Stimulated activated CD8-positive, alpha-beta memory T cell treated with anti-CD3 and anti-CD28 coated beads, Interleukin-12 subunit alpha, Interleukin-12 subunit beta, amount 100 ng/mL, for 1 hour (primary cell): ENCODE measurements at places on chromosomes 1 and 21.

DNA sequence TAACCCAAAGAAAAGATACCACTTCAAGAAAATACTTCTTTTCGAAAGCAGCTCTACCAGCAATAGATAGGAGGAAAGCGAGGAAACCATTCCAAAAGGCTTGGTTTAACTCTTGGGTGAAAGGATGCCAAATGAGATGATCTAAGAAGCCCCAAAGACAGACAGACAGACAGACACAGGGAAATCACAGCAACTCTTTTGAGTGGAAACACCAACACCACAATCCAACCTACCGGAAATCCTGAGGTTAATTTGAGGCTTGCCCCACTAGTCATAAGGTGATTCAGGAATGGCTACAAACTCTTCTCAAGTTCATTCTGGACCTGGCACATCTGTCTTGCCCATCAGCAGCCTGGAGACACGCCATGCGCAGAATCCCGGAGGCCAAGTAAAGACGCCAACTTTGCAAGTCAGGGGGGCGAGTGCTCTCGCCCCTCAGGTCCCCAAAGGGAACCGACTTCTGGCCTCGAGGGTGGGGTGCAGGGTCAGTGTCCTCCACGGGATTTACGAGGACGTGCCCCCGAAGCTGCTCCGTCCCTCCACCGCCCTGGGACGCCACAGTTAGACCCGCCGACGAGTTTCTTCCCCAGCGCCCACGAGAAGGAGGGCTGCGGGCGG, 778 bp downstream of the EVI5 start:
- DNase-seq, result peak; percentile 3

GRCh38 chr21:40851749-40852148, 4.8 kb upstream of the DSCAM start:
- DNase-seq, result no peak

DNA sequence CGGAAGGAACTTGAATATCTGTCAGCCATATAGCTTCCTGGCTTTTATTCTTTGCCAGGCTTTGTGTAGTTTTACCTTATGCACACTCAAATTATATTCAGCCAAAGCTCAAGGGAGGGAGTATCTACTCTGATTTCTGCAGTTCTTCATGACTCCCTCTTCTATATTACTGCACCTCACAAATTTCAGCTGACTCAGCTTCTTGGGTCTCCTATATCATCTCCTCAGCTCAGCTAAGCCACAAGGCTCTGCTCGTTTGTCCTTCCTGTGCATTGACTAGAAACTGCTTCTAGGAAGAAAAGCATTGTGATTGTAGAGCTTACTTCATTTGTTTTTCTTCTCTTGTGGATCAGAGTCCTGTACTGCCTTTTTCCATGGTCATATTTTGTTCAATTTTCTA, 37.4 kb downstream of the BTBD8 start:
- DNase-seq, result no peak

DNA sequence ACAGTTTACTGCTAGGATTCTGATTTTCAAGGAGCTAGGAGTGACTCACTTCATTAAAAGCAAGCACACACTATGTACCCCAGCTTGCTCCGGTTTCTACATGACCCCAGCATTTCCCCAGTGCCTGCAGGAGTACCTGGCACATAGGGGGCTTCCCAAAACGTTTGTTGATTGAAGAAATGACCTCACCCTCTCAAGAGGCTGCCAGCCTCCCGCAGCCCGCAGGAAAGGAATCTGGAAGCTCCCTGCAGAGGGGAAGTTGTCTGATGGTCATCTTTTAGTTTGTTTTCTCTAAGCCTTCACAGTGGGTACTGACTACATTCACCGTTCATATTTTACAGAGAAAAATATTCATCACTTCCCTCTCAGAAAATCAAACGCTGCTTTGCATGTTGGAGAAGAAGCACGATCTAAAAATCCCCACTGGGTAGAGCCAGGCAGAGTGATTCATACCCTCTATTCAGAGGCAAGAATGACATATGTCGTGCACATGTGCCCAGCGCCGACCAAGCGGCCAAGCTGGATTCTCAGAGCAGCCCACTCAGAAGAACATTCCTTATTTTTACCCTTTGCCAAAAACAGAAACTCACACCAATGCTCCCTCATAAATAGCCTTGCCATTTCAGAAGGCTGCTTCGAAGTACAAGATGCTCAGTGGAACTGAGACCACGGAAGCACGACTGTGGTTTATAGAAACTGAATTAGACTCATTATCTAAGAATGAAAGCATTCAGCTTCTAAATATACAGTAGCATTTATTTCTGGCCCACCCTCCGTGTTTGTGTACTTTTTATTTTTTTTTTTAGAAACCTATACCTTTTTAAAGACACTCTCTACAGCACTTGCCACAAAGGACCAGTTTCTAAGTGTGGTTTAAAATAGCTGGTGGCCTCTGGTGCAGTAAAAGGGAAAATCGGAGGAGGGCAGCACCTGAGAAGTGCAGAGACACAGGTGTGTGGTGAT, 143.2 kb downstream of the MIS18A start:
- DNase-seq, result no peak

GRCh38 chr1:2865571-2866421, 64.3 kb upstream of the TTC34 start:
- DNase-seq, result no peak

DNA sequence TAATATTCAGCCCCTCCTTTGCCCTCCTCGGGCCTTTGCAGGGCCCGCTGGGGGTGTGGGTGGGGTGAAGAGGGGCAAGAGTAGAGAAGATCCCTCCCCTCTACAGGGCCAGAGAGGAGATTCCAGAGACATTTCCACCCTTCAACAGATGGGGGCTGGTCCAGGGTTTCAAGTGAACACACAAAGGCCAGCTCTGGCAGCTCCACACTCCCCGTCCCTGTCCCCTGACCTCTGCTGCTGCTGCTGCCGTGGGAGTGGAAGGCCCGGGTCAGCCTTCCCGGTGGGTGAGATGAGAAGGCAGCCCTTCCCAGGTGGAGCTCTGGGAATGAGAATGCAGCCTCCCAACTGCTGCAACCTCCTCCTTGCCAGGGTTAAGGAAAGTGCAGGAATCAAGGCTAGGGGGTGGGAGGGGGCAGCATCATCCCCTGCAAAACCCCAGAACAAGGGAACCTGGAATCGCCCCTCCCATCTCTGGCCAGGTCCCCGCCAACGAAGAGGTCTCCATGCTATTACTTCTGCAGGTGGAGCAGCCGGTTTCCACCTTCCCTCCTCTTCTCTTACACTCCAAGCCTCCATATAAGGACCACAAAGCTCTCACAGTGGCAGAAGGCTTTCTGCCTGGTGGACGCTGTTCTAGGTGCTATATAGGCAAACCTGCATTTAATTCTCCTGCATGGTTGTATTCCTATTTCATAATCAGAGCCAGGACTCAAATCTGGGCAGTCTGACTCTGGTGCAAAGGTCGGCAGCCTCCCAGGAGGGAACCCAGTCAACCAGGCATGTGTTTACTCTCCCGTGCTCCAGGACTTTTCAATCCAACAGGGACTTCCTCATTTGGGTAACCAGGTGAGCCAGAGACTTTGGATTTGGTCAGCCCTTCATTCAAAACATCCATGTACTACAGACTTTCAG, 22.9 kb upstream of the ARHGEF10L start:
- no peak for DNase-seq

DNA sequence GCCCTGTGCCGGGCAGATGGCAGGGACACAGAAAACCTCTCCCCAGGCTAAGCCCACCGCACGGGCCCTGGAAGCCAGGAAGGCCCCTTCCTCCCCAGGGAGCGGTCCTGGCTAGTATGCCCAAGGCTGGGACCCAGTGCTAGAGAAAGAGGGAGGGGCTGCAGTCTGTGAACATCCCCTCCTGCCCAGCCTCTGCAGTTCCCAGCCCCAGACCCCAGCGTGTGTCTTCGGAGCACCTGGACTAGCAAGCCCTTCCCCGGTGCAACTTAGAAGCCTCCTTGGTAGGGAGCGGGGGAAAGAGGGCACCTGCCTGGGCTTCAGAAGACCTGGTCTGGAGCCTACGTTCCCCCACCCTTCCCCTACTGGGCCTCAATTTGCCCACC, 2.1 kb downstream of the PLEKHG5 start:
- no peak for DNase-seq

GRCh38 chr1:231028682-231029081, 11.4 kb downstream of the FAM89A start:
- no peak for DNase-seq

DNA sequence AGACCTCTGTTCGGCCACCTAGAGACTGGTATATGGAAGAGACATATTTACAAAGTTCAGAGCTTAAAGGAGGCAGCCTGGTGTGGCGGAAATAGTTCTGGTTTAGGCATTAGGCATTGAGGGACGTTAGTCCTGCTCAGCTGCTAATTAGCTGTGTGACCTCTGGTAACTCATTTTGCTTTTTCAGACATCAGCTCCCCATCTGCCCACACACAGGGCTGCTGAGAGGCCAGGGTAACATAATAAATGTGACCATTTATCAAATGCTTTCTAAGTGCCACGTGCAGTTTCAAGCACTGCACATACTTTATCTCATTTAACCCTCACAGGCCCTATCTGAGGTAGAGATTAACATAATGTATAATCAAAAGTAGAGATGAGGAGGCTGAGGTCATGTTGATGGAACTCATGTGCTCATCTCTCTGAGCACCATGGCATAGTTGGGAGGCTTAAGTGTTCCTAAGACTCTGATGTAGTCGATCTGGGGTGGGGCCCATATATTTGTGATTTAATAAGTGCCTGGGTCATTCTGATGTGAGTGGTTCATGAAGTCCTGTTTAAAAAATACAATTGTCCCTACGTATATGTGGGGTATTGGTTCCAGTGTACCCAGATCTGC, 267.2 kb upstream of the PLXNA2 start:
- DNase-seq, result no peak

DNA sequence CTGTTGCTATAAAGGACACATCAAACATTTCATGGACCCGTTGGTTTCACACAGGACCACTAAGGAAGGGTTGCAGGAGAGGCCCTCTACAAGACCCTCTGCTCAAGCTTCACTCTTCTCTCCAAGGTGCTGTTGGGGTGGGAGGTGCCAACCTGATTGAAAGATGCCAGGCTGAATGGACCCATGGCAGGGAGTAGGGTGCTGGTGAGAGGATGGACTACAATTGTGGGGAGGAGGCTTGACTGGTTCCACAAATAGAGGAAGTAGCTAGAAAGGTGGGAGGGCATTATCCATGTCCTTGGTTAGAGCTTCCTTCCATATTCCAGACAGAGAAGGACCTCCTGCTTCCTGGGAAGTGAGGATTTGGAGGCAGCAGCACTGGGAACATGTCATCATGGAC, 167.6 kb upstream of the HMGB4 start:
- no peak for DNase-seq

GRCh38 chr1:192732787-192733186, 76.1 kb upstream of the RGS2 start:
- DNase-seq, result no peak

DNA sequence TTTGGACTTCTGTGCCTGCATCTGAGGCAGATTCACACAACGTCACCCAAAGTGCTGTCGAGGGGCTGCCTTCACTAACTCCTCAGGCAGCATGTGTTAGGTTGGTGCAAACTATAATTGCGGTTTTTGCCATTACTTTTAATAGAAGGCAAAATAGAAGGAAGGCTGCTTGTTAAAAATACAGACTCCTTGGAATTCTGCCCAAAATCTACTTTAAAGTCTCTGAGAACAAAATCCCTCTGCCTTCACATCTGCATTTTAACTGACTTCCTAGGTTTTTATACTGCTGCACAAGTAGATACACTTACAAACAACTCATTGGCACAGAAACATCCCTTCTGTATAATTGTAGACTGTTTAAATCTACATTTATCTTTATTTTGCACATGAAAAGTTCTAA, 41.3 kb upstream of the SLC19A2 start:
- no peak for DNase-seq
